ENCODE measurements at places on chromosomes 1 and 21.

GRCh38 chr1:200774735-200775444, 36.2 kb downstream of the CAMSAP2 start:
- no peak for DNase-seq

GRCh38 chr1:112453876-112454275, 54.9 kb upstream of the WNT2B start:
- no peak for DNase-seq

- no peak for DNase-seq
Observed at GRCh38 chr1:226519716-226520598, 28.6 kb upstream of the STUM start.

- DNase-seq, result peak; percentile 21
Observed at GRCh38 chr1:177181631-177182291, 11.0 kb downstream of the BRINP2 start.

DNA sequence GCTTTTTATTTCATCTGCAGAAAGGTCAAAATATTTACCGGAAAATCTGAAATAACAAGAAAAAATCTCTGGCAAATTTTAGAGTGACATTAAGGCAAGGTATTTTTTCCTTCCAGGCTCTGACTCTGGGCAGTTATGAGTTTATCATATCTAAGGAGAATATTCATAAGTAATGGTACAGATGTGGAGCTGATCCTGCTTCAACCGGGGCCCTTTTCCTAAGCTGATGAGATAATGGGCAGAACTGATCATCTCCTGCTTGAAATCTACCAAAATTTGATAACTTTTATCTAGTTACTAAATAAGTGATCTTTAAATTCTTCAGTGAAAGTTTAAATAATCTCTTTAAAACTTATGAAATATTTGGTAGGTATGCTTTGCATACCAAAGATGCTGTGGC, 211.6 kb downstream of the COL11A1 start:
- no peak for DNase-seq

GRCh38 chr1:90384193-90384592, 332.9 kb downstream of the BARHL2 start:
- no peak for DNase-seq

DNA sequence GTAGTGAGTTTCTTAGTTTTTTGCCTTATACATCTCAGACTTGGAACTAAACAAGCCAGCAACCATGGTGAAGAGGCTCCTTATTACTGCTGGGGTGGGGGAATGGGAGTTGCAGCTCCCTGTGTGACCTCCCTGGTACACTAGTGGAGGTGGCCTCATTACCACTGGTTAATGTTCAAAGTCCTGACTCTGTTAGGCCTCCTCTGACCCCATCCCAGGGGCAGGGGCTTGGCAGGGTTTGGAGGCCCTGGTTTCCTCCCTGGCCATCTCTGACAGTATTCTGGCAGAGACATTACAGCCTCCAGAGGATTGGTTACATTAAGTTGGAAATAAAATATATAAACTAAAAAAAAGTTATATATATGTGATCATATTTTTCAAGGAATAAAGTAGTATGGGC, 45.2 kb downstream of the CLIC4 start:
- DNase-seq, result no peak

DNA sequence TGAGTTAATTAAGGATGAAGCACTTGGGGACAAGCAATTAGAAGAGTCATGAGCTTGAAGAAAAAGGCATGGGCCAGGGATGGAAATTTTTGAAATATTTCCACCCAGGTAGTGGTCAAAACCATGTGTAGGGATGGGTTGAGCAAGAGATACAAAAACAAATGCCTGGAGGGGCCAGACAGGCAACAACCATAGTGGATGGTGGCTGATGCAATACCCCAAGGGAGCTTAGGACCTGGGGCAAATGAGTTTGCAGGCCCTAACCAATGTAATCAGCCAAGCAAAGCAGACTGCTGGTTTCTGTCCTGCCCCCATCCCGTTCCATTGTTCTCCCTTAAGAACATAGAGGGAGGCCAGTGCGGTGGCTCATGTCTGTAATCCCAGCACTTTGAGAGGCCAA, 119.1 kb upstream of the FGGY start:
- no peak for DNase-seq

DNA sequence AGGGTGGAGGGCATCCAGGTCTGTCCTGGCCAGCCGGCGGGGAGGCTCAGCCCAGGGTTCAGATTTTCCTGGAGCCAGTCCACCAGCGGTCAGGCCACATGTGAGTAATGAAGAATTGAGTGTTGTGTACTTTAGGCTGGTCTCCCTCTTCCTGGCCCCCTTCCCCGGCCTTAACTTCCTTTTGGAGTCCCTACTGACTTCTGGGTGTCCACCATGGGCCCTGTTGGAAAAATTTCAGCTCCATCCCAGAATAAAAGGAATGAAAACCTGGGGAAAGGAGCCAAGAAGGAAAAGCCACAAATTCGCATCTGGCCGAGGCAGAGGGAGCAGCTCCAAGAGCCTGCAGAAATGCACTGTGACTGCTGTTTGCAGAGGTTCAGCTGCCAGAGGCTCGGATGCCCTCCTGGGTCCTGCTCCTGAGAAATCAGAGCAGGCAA, 35.5 kb upstream of the HHAT start:
- no peak for DNase-seq

DNA sequence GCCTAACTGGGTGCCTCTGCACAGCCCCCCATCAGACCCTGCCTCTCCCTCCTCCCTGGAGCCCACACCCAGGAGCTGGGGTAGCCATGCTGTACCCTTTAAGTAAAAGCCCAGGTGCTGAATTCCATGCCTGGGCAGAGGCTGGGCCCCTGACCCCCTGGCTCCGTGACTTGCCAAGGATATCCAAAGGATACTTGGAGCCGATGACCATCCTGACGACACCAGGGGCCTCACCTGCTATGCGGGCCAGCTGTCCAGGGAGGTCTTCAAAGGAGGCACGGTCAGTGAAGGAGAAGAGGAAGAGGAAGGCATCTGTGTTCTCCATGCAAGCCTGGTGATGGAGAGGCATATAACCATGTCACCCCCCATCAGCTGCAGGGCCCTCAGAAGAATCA, 4.7 kb downstream of the CPLANE2 start:
- DNase-seq, result no peak
